ENCODE measurements at places on chromosomes 16 and 17.
A peak's percentile ranks its signal among the peaks of the same experiment; 100 is the strongest.

- no peak for DNase-seq
Observed at GRCh38 chr17:79799538-79800324, 2.9 kb upstream of the CBX8 start.

- DNase-seq: no peak
Observed at GRCh38 chr17:66407864-66408263, 105.5 kb downstream of the PRKCA start.

DNA sequence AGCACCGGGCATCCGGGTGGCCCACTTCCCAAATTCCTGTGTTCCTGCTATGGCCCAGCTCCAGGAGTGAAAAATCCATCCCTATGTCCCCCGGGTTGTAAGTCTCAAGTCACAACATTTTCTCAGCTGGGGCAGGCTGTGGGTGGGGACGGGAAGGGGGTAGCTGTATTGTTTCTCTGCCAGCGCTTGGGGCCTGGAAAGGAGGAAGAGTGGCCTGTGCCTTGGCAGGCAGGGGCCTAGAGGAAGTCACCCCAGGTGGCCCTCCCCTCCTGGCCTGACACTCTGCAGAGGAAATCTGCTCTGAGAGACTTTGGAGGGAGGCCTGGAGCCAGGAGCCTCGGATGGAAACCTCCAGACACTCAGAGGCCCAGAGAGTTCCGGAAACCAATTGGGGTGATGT, 10.6 kb upstream of the SCN4A start:
- DNase-seq: no peak

- DNase-seq: no peak
Observed at GRCh38 chr16:25868706-25869370, 177.1 kb downstream of the HS3ST4 start.

- DNase-seq: no peak
Observed at GRCh38 chr16:24670623-24671454, 58.6 kb upstream of the TNRC6A start.

DNA sequence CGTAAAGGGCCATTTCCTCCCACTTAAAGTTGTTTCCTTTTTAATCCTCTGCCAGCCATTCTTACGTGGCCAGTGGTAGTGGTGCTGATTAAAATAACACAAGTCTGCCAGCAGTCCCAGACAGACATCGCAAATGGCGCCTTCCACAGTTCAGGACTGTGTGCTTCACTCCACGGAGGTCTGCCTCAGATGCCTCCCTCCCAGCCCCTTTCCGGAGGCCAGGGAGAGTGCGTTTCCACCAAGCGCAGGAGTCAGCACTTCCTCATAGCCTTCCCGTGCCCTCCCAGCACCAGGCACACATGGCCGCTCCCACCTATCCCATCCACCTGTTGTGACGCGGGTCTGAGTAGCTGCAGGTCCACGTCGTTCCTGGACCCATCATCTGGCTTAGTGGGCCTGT, 205.6 kb downstream of the RPTOR start:
- DNase-seq: no peak

DNA sequence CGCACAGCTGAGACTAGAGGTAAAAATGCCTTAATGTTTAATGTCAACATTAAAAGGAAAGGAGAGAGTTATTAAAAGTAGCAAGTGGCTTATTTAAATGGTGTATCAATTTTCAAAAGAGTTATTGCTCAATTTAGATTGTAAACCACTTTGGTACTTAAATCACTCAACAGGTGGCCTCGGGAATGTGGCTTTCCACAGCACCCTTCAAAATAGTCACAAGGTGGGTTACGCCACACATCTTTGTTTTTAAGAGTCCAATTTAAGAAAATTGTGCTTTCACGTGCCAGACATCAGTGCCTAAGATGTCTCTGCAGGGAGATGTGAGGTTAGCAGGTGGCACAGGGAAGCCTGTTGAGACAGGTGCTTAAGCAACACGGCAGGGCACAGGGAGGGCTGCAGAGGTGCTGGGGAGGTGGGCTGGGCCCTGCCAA, 27.5 kb upstream of the ADCY7 start:
- no peak for DNase-seq

GRCh38 chr17:77744066-77744988, 214.2 kb upstream of the TNRC6C start:
- DNase-seq: no peak

DNA sequence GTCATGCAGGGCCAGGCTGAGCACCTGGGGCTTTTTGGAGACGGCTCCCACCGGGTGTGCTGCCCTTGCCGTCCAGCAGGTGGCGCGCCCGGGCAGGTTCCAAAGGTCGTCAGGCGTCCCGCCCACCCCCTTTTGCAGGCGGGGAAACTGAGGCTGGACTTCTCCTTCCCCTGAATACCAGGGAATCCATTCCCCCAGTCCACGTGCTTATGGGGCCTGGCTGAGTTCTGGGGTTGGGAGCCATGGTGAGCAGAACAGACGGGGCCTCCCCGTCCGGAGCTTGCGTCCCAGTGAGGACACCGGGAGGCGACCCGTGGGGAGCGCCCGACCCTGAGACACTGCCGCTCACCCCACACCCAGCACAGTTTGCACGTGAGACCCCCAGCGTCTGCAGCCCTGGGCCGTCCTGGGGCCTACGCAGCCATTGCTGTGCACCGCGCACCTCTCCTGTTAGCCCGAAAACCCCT, 51.8 kb upstream of the JPH3 start:
- no peak for DNase-seq

DNA sequence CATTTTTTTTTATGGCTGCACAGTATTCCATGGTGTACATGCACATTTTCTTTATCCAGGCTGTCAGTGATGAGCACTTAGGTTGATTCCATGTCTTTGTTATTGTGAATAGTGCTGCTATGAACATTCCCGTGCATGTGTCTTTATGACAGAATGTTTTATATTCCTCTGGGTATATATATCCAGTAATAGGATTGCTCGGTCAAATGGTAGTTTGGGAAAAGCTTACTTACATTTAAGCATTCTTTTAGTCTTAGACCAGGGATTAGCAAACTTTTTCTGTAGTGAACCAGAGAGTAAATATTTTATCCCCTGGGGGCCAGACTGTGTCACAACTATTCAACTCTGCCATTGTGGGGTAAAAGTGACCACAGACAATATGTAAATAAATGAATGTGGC, 40.2 kb downstream of the MED13 start:
- no peak for DNase-seq

- peak; percentile 80 for DNase-seq
Observed at GRCh38 chr16:66996324-66996982, 8.1 kb downstream of the CES4A start.

- DNase-seq: peak; percentile 27
Observed at GRCh38 chr16:67883872-67884261, 818 bp upstream of the NRN1L start.

- DNase-seq: no peak
Observed at GRCh38 chr16:81633147-81633619, 145.9 kb upstream of the PLCG2 start.

DNA sequence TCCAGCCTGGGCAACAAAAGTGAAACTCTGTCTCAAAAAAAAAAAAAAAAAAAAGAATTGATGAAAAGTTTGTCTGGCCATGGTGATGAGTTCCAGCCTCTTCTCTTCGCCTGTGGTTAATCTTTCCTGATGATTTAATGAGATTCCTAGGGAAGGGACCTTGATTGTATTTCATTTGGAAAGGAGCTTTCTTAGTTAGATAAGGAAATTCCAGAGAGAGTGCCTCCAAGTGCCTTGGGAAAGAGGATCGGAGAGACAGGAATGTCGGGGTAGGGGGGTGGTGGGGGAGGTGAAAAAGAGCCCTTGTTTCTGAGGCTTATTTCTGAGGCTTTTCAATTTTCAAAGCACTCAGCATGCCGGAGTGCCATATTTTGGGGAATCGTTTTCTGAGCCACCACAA, 93.2 kb upstream of the SIAH1 start:
- DNase-seq: no peak

DNA sequence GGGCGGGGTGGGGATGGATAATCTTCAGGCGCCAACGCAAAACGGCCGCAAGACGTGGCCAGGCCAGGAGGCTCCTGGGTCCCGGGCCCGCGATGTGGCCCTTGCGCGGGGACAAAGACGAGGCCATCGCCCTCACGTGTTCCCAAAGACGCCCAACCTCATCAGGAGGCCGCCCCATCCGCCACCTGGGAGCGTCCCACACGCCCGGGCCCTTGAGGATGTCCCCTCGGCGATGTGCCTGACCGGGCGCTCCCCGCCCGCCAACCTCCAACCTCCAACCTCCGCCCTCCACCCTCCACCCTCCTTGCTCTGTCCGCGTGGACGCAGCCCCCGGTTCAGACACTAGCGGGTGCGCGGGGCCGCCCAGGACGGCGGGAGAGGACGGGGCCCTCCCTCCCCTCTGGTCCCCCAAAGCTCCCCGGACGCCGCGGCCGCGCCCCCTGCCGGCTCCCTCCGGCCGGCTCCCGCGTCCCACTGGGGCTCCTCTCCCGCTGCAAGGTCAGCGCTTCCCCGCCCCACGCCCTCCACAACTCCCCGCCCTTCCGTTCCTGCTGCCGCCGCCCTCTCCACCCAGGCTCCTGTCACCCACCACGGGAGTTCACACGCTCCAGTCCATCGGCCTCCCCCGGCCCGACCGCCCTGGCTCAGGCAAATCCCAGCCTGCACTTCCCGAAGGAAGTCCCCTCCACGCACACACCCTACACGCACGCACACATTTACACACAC, 250.8 kb upstream of the RPL38 start:
- no peak for DNase-seq

GRCh38 chr17:27473748-27474609, 17.7 kb downstream of the KSR1 start:
- DNase-seq: peak; percentile 54

DNA sequence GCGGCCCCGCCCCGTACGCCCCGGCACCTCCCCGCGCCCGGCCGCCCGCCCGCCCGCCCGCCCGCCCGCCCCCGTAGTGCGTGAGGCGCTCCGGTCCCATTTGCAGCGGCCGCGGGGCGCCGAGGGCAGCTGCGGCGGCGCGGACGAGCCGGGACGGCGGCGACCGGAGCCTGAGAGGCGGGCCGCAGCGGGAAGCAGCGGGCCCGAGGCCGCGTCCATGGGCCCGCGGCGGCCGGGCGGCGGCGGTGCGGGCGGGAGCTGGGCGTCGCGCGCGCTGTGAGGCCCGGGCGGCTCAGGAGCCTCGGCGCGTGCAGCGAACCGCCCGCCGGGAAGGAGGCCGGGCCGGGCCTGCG, at the start of gene MPRIP:
Gene MPRIP, plus strand, starts transcription at position 74 of the 353 bp plus-strand sequence. CDS start 392 bp downstream, outside the sequence.
- DNase-seq: no peak

DNA sequence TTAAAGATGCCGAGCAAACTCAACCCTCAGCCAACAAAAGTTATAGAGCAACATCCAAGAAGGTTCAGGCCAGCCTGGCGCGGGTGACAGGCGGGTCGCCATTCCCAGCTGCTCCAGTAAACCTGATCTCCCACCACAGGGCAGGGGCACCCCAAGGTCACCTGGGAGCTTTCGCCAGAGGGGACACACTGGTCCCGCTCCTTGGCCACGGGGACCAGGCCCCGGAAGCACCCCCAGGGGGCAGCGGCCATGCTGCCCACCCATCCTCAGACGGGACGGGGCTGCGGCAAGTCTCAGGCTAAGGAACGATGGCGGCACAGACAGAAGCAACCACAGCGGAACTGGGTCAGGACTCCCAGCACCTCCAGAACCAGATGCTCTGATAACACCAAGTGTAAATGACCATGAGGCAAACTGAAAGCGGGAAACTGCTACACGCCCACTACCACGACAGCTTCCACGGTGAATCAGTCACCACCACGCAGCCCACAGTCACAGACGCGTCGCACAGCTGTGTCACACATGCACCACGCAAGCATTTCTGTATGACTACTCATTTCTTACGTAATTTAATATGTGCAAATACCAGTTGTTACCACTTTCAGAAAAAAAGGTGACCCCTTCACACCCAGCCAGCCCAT, 14.1 kb upstream of the CCDC154 start:
- DNase-seq: no peak

- no peak for DNase-seq
Observed at GRCh38 chr17:7704601-7705268, at the start of gene EFNB3. EFNB3 (plus strand) TSS chr17:7705202; CDS start chr17:7705599, 397 bp downstream.

DNA sequence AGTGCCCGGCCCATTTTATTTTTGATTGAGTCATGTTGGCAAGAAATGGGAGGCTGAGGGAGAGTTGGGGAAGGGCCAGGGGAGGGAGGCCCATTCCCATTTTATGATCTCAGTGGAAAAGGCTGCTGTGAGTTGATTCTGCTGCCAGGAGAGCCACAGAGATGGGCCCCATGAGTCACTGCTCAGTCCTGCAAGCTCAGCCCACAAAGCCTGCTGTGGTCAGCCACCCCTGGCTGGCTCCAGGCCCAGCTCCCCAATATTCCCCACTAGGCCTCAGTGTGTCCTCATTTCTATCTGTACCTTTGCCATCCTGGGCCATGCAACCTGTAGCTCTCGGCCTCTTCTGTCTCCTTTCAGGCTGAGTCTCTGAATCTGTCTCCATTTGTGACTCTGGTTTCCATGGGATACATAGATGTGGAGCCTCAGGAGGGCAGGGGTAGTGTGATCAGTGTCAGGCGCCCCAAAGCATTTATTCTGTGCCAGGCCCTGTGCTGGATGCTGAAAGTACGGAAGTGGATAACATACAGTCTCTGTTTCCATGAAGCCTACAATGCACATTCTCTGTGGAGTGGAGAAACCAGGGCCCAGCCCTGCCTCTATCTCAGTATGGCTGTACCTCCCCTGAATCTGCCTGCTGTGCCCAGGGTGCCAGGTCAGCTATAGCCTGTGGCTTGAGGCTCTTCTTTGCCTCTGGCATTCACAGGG, 1.9 kb upstream of the PLEKHG4 start:
- DNase-seq: no peak

DNA sequence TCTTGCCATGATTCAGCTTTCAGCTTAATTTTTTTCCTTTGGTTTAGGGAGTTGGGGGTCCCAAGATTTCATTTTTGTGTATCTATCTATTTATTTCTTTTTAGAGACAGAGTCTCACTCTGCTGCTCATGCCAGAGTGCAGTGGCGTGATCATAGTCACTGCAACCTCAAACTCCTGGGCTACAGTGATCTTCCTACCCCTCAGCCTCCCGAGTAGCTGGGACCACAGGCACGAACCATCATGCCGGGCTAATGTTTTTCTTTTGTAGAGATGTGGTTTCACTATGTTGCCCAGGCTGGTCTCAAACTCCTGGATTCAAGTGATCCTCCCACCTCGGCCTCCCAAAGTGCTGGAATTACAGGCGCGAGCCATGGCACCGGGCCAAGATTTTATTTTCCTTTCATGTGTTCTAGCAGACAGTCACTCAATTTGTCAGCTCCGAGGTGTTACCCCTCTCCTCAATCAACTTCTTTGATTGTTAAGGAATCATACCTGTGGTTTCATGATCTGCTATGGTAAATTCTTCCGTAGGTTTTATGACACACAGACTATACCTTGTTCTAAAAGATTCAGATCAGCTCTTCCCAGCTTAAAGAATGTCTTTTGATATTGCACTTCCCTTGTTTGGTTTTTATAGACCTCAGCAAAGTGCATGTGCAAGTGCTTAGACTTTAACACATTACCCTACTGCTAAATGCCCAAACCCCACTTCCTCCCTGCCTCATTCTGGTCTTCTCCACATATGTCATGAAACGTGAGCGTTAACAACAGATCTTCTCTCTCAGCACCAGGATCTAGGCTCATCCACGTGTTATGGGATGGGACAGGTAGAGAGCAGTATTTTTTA, 13.0 kb downstream of the UNC45B start:
- no peak for DNase-seq

All from mucosa of gallbladder (tissue), 1 donor.